ENCODE measurements at places on chromosomes 5 and 9.

DNA sequence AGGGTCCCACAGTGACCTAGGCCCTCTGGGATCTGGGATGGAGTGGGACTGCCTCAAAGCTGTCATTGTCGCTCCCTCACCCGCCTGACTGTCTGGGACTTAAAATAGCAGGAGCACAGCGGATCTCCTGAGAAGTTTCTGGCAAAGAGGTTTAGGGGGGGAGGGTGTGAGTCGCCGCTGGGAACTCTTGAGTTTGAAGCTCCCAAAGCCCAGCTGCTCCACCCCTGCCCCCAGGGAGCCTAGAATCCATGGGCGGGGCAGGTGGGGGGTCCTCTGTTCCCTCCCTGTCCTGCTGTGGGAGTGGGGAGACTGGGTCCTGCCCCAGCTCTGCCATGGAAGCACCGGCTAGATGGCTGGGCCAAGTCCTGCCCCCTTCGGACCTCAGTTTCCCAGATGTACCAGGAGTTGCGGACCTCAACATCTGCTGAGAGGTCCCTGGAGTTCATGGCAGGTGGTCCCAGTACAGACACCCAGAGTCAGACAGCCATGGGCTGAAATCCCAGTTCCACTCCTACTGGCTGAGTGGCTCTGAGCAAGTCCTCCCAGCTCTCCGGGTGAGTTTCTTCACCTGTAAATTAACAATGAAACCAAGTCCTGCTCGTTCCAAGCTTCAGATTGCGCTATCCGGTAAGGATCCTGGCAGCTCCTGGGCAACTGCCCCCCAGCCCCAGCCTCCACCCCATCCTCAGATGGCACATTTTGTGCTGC is 985 bp upstream of the WDR38 start:
- no peak for DNase-seq

DNA sequence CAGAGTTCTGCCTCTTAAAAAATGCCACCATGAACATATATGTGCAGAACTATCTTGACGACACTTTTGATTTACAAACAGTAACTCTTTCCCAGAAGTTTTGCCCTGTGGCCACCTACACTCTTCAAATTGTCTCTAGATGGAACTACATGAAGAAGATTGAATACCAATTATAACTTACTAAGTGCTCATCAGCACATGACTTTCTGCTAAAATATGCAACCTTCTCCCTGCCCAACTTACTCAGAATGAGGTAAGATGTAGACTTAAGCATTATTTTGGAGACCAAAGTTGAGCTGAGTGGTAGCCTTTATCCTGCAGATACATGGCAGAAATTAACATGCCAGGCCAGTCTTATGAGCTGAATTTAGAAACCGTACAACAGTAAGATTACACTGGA is 105.4 kb downstream of the SEMA5A start:
- no peak for DNase-seq

GRCh38 chr9:15755660-15756059 is 202.8 kb downstream of the CCDC171 start:
- DNase-seq = no peak

DNA sequence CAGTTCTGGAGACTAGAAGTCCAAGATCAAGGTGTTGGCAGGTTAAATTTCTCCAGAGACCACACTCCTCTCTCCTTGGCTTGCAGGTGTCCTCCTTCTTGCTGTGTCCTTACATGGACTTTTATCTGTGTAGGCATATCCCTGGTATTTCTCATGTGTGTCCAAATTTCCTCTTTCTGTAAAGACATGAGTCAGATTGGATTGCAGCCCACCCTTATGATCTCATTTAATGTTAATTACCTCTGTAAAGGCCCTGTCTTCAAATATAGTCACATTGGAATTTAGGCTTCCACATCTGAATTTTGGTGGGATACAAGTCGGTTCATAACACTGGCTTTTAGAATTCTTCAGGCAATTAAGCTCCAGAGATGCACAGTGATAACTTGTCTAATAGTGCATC is 322.2 kb upstream of the GRIA1 start:
- no peak for DNase-seq

GRCh38 chr9:23577611-23578010 is 248.4 kb downstream of the ELAVL2 start:
- no peak for DNase-seq

- no peak for DNase-seq
These were observed 25.2 kb downstream of the SHC3 start for GRCh38 chr9:89153232-89154017.

DNA sequence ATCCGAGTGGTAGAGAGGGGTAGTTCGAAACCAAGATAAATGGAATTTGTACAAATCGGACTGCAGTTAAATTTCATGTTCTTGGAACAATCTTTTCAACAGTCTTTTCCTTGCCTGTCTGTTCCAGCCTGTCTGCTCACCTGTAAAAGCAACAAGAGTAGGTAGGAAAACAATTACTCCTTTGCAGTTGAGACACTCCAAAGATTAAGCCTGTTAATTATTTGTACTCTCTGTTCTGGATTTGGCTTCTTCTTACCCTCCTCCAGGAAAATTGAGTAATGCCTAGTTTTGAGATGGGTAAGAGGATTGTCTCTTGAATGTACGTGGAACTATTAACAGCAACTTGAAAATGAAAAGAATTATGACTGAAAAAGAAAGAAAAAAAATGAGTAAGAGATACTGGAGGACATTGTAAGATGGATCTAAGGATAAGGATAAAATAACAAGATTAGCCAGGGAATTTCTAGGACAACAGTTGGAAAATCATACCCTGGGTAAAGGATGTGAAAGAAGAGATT is 24.3 kb downstream of the SPAAR start:
- DNase-seq = no peak

DNA sequence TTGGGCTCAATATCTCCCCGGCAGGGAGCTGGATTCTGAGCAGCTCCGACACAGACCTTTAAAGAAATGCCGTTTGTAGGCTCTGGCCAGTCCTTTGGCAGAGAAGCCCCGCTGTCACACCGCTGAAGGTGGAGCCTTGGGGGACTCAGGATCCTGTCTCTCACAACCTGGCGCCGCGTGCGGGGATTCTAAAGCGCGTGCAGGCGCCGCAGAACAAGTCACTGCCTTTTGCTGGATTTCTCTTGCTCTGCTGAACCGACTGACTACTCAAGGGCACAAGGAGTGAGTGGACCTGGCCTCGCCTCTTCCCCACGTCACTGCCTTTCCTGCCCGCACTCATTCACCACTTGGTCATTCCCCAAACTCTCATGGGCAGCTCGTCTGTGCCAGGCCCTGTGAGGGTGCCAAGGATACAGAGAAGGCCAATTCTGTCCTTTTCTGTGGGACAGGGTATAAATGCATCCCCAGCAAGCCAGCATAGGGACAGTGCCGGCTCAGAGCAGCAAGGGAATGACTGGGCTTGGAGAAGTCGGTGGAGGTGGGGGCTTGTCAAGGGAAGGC is 69.3 kb downstream of the CRB2 start:
- no peak for DNase-seq

DNA sequence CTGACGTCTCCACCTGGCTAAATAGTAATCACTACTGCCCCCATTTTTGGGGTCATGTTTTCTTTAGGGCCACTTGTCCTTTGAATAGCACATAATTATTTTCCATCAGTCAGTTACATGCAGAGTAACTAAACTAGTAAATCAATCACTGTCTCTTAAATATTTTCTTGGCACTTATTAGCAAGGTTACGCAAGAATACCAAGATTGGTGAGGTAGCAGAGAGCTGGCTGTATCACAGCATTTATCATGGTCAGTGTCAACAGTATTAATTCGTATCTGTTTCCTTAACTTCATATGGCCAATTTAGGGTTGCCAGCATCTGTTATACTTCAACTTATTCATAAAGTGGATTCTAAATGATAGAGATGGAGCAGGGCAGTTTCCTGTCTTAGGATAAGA is 346.8 kb upstream of the FAM174A start:
- no peak for DNase-seq

DNA sequence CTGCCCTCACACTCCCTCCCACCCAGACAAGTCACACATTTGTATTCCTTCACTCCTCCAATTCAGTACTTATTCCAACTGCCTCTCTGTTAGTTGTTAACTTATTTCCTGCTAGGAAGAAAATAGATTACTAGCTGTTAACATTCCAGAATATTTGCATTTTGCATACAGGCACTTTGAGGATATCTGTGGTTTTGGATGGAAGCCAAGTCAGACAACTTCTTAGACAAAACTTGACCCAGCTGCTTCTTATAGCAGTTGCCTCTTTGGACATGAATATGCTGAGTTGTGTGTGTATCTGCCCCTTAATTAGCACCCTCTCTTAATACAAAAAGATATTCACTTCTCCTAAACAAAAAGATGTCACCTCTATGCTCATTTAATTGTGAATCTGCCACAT is 1280.6 kb upstream of the ACO1 start:
- DNase-seq = no peak

- DNase-seq = peak; percentile 79
These were observed 151.1 kb upstream of the ERCC6L2 start for GRCh38 chr9:95724253-95724991.

DNA sequence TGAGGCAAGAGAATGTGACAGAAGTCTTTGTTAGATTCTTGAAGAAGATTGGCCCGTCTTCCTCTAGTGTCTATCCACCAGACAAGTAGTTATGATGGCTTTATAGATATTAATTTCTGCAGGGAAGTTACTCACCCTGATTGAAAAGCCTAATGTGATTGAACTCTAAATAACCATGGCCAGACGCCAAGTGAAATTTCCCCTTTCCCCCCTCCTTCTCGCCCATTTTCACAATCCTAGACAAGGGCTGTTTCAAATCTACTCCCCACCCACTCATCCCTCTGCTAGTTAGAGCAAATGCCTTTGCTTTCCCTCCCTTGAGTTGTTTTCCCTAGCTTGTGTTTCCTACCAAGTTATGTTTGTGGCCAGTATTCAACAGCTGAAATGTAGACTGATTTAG is 182.5 kb downstream of the TMEM167A start:
- DNase-seq = no peak

DNA sequence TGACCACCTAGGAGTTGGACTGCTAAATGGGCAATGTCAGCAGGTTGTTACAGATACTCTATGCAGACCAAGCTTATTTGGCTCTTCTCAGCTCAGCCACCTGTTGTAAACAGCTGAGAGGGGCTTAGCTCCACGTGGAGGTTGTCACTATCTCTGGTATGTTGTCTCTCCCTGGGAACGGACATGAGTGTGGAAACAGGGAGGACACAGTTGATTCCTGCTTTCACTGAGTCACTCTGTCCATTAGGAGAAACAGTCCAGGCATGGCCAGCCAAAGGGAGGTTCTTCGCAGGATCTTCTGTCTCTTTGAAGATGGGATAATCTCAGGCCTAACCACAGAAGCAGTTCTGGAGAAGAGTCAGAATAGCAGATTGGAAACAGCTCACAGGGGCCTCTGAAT is 121.2 kb downstream of the PALM2AKAP2 start:
- no peak for DNase-seq
